ENCODE measurements at places on chromosomes 13 and 19.

GRCh38 chr13:27161980-27162379 is 9.6 kb downstream of the USP12 start:
- no peak for DNase-seq

DNA sequence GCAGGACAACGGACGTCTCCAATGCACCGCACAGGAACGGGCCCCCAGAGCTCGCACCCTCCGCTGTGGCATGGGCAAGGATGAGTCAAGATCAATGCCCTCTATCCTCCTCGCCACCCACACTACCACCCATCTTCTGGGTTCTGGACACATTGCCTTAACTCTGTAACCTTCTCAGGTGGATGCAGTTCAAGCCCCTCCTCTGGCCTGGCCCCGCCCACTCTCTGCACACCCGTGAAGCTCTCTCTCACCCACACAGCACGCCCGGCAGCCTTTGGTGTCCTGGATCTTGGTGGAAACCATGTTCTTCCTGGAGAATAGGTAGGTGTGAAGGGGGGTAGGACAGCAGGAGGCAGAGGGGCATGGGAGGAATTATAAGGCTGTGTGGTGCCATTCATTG is 20.7 kb downstream of the MAP4K1 start:
- DNase-seq = no peak

- no peak for DNase-seq
These were observed 535.9 kb downstream of the GPC5 start for GRCh38 chr13:91934354-91934753.

GRCh38 chr19:30165228-30165813 is 206.9 kb upstream of the ZNF536 start:
- DNase-seq = no peak

GRCh38 chr19:44973982-44974735 is 19.0 kb downstream of the CLPTM1 start:
- no peak for DNase-seq

DNA sequence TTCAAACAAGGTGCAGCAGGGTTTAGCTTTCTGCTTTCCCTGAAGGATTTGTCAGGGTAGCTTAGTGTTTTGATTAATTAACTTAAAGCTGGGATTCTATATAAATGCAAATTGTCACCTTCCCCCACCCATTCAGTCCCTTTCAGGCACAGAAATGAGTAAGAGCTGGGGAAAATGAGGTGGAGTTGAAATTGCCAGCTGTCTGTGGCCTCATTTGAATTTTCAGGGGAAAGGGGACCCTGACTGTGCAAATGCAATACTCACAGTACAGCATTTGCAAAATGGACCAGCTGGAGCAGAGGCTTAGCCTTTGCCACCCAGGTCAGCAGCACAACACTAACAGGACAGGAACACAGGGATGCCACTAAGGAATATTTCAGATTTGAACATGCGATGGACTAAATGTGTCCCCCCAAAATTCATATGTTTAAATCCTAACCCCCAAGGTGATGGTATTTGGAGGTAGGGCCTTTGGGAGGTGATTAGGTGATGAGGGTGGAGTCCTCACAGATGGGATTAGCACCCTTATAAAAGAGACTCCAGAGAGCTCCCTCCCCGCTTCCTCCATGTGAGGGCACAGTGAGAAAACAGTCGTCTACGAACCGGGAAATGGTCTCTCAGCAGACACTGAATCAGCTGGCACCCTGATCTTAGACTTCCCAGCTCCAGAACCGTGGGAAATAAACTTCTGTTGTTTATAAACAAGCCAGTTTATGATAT is 59.5 kb upstream of the CYSLTR2 start:
- DNase-seq = no peak

- DNase-seq = no peak
These were observed 5.0 kb downstream of the RNF113B start for GRCh38 chr13:98171900-98172589.

DNA sequence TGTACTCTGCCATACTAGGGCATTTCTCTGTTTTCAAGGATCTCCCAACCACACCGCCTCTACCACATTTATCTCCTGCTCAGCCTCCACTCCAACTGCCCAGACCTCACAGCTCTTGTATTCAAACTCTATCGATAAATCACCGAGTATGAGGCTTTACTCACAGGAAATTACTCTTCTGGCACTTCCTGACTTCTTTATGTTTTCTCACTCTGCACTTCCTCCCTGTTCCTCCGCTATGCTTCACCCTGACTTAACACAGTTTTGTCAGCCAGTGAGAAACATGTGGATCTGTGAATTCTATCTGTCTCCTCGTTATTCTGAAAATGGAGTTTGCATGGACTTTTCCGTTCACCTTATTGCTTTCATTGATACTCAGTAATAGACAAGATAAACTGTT is 2.6 kb upstream of the CARD8 start:
- peak; percentile 50 for DNase-seq

- peak; percentile 75 for DNase-seq
These were observed 2.8 kb upstream of the FCGBP start for GRCh38 chr19:39937094-39937720.

DNA sequence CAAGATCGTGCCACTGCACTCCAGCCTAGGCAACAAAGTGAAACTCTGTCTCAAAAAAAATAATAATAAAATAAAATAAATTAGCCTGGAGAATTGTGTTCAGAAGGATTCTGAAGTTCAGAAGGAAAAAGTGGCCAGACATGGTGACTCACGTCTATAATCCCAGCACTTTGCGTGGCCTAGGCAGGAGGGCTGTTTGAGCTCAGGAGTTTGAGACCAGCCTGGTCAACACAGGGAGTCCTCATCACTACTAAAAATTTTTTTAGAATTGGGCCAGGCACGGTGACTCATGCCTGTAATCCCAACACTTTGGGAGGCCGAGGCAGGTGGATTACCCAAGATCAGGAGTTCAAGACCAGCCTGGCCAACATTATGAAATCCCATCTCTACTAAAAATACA is 6.0 kb downstream of the RDH8 start:
- DNase-seq = no peak

All from CD4-positive, alpha-beta T cell treated with Interleukin-15 for 4 hours (primary cell).